A172 (cell line): ENCODE measurements at places on chromosomes 7 and 10. TPM values are rescaled to one million over a fixed set of nuclear protein-coding genes. Genes with fewer than 3 reads are reported as not detected.

Gene HOXA2
- total RNA-seq = 0.17 TPM in 1 of 2 replicates, not detected in the other

Gene NPY4R
- total RNA-seq = 0.09 and 0.17 TPM in 2 replicates

Gene SLC18A2
- not detected in 2 replicates for total RNA-seq

Gene FOXI2
- not detected in 2 replicates for total RNA-seq

Gene PAX4
- total RNA-seq = not detected in 2 replicates

Gene IFIT1
- 21.2 and 22.9 TPM in 2 replicates for total RNA-seq

Gene GPR15LG
- total RNA-seq = not detected in 2 replicates

Gene GDF2
- total RNA-seq = not detected in 2 replicates

Gene KLF14
- total RNA-seq = 0.02 and 0.60 TPM in 2 replicates

Gene OPALIN
- total RNA-seq = not detected in 2 replicates

Gene C10orf62
- total RNA-seq = 0.38 TPM in 1 of 2 replicates, not detected in the other

Gene OR2A7
- total RNA-seq = not detected in 2 replicates

DNA sequence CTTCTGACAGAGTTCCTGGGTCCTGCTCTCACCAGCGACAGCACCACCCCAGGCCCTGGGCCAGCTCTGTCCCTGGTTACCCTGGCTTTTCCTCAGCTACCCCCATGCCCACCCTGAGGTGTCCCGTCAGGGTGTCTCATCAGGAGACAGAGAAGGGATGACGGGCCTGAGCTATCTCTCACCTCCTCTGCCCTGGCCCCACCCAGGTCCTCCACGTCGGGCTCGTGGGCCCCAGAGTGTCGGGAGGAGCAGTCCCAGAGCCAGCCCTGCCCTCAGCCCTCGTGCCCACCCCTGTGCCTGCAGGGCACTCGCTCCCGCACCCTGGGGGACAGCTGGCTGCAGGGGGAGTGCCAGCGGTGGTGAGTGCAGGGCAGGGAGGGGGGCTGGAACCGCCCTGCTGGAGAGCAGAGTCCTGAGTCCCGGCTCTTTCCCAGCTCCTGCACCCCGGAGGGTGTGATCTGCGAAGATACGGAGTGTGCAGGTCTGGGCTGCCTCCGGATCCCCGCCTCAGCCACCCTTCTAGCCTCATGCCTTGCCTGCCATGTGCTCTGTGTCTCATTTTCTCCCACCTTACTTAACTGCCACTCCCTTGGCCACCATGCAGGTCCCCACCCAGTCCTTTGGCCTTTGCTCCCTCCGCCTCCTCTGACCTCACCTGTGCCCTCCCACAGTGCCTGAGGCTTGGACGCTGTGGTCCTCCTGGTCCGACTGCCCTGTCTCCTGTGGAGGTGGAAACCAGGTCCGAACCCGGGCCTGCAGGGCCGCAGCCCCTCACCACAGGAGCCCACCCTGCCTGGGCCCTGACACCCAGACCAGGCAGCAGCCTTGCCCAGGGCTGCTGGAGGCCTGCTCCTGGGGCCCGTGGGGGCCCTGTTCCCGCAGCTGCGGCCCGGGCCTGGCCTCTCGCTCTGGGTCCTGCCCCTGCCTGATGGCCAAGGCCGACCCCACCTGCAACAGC is 16.7 kb upstream of the ZNF862 start:
- DNase-seq = no peak

GRCh38 chr7:148264933-148265557 is 325.5 kb upstream of the C7orf33 start:
- DNase-seq = peak; percentile 35

DNA sequence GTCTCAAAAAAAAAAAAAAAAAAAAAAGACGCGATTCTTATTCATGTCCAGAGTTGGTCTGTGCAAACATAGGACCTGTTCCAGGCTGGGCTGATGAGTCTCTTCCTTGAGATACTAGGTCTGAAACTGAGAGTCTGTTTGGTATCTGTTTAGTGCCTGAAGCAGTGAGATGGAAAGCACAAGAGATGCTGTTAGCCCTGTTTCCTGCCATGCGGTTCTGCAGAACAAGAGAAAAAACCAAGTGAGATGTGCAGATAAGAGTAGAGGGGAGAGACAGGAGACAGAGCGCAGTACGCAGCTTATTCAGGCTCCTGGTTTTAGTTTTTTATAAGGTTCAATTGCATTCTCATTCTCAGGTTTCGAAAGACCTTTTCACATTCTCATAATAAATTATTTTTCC is 85.8 kb upstream of the PRKCQ start:
- no peak for DNase-seq

GRCh38 chr10:13977861-13978532 is 352.7 kb downstream of the FRMD4A start:
- no peak for DNase-seq

- no peak for DNase-seq
These were observed 112.3 kb downstream of the ARHGAP12 start for GRCh38 chr10:31816318-31816717.

GRCh38 chr10:116183733-116184511 is 89.1 kb downstream of the GFRA1 start:
- DNase-seq = peak; percentile 56

DNA sequence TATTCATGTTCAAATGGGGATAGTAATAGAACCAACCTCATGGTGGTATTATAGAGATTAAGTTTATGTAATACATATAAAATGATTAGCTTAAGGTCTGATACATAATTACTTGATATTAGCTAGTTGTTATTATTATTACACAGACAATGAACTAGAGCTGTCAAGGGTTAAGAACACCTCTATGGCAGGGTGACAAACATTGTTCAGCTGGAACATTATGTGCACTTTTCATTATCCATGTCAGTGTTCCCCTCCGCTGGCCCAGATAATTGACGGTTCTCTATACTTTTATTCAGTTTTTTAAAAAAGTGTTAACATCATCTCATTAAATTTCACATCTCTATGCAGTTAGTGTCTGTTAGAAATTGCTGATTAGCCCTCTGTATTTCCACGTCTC is 142.1 kb downstream of the CDK14 start:
- no peak for DNase-seq

- DNase-seq = no peak
These were observed 45.5 kb downstream of the TNPO3 start for GRCh38 chr7:129009437-129009836.

DNA sequence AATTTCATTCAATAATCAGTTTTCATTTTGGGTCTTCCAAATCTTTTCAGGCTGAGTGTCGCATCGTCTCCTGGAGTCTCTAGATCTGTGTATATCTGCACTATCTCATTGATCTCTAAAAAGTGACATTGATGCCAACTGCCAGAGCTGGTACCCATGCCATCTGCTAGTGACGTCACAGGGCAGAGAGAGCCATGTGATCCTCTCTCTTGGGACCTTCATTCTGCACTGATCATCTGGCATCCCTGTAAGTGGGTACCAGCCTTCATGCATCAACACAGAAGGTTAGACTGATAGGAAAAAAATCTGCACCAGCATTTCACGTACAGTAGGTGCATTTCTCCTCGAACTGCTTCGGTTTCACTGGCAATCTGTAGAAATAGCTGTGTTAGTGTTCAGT is at the start of gene NEUROD6:
NEUROD6 (minus strand) TSS at position 124 of the 400 bp plus-strand sequence. CDS start 1,458 bp downstream, outside the sequence.
- no peak for DNase-seq

- no peak for DNase-seq
These were observed 17.6 kb downstream of the ITGB8 start for GRCh38 chr7:20348125-20348807.

DNA sequence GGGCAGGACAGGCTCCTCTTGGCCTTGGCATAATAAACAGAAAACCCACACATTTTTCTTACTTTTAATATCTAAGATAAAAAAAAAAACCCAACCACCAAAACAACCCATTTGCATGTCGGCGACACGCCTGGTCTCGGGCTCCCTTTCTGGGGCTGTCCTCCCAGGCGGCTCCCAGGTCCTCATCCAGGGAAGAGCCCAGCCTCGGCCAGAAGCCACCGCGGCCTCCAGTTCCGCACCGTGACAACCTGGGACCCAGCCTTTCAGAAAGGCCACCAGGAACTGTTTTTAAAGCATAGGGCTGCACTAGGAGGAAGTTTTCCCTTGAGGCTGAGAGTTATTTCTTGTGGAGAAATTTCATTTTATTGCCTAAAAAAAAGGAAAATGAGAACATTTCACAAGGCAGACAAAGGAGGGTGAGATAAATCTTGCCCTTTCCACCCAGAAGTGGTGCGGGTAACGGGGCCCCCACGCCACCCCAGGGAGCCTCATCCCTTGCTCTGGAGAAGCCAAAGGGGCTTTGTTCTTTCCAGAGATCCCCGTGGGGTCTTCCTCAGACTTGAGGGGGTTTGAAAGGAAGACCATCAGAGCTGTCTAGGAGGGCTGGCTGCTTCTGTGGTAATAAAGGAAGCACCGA is 39.2 kb upstream of the MKRN1 start:
- no peak for DNase-seq

GRCh38 chr10:18341055-18341454 is 200.8 kb downstream of the CACNB2 start:
- no peak for DNase-seq

DNA sequence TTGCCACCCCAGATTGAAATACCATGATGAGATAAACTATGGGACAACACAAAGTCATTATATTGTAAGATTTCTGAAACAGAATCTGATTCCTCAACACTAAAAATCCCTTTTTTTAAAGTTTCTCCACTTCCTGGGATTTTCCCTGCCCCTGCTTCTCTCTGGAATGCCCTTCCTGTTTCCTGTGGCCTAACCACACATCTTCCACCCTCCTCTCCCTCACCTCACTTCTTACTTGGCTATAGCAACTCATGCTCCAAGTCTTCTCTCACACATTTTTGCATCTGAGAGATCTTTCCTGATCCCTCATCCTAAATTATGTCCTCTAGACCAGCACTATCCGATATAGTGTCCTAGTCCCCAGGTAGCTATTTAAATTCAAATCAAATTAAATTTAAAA is 4.1 kb upstream of the RELN start:
- peak; percentile 54 for DNase-seq

DNA sequence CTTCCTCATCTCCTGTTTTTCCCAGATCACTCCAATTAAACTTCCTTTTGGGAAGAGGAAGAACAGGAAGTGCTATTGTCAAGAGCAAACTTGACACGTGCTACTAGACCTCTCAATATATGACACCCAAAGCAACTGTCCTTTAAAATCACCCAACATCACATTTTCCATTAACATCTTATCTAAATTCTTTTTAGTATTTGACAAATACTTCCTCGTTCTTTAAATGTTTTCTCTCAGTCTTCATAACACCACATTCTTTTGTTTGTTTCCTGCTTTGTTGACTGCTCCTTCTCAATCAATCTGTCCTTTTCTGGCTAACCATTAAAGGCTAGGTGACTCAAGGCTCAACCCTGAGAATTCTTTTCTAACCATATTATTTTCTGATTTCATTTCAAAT is 7.1 kb upstream of the TFPI2 start:
- no peak for DNase-seq

GRCh38 chr7:128732521-128733277 is 6.5 kb upstream of the CALU start:
- no peak for DNase-seq

GRCh38 chr10:64116707-64117106 is 595.5 kb downstream of the REEP3 start:
- DNase-seq = no peak

DNA sequence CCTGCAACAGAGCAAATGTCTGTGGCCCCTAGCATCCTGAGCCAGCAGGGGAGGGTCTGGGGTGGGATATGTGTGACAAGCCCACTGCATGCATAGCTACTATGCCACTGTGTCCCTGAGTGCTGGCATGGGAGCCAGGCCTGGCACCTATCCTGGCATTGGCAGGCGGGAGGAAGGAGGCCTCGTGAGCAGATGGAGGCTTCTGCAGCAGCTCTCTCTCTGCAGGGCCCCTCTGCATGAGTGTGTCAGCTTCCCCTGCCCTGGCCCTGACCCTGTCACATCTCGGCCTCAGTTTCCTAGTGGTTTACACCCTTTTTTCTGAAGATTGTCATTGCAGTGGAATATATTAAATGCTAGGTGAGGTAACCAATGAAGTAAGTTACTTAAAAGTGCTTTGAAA is 13.1 kb upstream of the IMPDH1 start:
- DNase-seq = no peak

DNA sequence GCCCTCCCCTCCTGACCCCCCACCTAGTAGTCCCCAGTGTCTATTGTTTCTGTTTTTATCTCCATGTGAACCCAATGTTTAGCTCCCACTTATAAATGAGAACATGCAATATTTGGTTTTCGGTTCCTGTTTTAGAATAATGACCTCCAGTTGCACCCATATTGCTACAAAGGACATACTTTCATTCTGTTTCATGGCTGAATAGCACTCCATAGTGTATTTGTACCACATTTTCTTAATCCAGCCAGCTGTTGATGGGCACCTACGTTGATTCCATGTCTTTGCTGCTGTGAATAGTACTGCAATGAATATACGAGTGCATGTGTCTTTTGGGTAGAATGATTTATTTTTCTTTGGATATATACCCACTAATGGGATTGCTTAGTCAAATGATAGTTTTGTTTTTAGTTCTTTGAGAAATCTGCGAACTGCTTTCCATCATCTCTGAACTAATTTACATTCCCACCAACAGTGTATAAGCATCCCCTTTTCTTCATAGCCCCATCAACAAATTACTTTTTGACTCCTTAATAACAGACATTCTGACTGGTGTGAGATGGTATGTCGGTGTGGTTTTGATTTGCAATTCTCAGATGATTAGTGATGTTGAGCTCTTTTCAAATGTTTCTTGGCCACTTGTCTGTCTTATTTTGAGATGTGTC is 128.4 kb upstream of the PHYHIPL start:
- no peak for DNase-seq

DNA sequence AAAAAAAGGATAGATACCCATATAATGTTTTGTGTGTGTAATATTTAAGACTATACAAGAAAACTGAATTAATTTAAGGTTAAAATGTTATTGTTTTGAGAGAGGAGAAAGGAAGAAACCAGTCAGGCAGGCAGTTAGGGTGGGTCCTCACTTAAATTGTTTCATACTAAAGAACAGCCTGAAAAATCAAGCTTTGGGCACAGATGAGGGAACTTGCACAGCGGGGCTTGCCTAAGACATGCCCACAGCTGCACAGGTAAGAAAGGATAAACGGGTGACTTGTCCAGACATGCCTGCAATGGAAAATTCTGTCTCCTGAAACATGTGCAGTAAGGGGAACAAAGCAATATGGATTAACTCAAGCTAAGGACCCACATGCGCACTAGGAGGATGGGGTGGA is 158.4 kb downstream of the BBS9 start:
- DNase-seq = no peak

DNA sequence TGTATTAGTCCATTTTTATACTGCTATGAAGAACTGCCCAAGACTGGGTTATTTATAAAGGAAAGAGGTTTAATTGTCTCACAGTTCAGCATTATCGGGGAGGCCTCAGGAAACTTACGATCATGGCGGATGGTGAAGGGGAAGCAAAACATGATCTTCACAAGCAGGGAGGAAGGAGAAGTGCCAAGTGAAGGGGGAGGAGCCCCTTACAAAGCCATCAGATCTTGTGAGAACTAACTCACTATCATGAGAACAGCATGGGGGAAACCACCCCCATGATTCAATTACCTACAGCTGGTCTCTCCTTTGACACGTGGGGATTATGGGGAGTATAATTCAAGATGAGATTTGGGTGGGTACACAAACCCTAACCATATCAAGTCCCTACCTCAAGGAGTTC is 85.4 kb downstream of the JAZF1 start:
- no peak for DNase-seq

GRCh38 chr7:105470090-105470489 is 52.0 kb downstream of the PUS7 start:
- no peak for DNase-seq

- DNase-seq = no peak
These were observed 79.3 kb downstream of the GRID1 start for GRCh38 chr10:86287110-86287793.

- no peak for DNase-seq
These were observed 4.2 kb downstream of the TMEM26 start for GRCh38 chr10:61448841-61449600.
